Kidney capillary endothelial cell (primary cell): ENCODE measurements at places on chromosomes 1 and 21.

DNA sequence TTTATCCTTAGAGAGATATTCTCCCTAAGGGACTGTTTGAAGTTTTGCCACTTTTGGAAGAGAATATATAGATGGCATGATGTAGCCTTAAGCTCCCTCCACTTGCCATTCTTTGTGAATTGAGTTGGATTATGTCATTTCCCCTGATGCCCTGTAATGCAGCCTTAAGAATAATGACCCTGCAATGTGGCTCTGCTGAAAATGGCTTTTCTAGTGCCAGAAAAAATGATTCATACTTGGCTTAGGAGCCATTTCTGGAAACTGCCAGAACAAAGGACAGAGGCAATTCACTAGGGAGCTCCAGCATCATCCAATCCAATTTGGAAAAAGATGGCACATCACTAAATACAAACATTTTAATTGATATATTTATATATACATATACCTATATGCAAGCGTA, 265.3 kb downstream of the SPATA17 start:
- DNase-seq, result peak; percentile 23

DNA sequence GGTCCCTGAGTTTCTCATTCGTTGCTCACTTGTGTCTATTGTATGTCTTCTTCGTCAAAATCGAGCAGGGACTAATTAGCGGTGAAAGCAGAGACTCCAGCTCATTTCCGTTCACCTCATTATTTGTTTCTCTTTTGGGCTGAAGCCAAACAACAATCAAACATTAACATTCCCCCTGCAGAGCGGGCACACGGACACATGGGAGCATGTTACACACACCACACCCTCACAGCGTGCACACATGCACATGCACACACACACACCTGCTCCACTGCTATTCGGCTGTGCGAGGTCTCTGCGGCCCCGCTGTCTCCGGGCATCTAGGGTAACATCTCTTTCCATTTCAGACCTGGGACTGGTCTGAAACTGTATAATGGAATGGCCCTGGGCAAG, 58.5 kb upstream of the LRRC8D start:
- no peak for DNase-seq

DNA sequence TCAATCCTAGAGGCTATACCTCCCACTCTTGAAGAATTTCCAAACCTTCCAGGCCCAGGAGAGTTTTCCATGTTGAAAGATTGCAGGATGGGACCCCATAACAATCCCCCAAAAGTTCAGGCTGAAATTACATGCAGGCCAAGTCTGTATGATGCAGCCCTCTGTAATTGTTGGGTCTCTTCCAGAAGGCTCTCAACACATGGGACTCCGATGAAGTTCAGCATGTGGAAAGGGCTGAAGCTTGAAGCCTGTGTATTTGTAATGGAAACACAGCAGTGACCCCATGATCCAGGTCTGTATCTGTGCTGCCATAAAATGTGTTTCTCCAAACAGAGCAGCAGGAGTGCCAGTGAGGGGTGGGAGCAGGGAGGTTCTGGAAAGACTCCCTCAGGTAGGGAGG, 202.5 kb upstream of the LYPLAL1 start:
- no peak for DNase-seq

DNA sequence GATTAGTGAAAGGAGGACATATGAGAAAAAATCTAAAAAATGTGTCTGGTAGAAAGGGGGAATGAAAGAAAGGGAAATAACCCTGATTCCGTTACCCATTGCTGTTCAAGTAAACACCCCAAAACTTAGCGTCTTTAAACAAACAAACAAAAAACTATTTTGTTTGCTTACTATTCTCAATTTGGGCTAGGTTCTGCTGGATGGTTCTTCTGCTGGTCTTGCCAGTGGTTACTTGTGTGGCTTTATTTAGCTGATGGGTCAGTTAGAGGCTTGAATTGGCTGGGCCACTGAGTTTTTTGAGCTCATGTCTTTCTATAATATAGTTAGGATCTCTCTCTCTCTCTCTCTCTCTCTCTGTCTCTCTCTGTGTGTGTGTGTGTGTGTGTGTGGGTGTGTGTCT, 112.1 kb downstream of the GRIK1 start:
- DNase-seq, result no peak

DNA sequence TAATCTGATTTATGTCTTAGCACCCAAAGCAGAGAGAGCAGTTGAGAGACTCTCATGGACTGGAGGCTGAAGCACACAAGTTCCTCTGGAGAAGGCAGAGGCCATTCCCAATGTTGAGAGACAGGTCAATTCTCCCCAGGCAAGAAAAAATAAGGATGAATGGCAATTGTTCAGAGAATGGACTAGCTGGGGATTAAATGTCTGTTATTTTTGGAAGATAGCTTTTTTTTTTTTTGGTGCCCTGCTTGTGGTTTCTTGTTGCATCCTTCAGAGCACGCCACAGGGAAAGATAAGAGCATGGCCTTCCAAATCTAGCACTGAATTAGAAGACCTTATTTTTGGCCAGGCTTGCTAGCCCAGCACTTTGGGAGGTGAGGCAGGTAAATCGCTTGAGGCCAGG, 65.6 kb upstream of the ERRFI1 start:
- no peak for DNase-seq

GRCh38 chr1:112371775-112372174, 24.2 kb upstream of the CTTNBP2NL start:
- no peak for DNase-seq

DNA sequence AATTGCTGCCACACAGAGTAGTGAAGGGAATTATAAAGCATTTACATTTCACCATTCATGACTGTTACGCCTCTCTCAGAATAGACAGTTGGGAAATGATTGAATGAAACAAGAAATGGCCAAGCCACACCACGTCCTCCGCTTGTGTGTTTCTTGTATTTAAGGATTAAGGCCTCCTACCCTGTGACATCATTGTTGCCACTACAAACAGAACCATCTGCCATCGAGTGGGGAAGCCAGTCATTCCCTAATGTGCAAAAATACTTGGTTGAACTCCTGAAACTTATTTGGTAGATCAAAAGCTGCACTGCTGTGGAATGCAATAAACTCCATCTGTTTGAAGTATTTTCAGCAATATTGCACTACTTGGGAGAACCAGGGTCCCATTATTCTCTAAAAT, 99.0 kb upstream of the C1orf105 start:
- DNase-seq, result no peak

GRCh38 chr1:68459091-68459490, 9.3 kb upstream of the RPE65 start:
- DNase-seq, result no peak

DNA sequence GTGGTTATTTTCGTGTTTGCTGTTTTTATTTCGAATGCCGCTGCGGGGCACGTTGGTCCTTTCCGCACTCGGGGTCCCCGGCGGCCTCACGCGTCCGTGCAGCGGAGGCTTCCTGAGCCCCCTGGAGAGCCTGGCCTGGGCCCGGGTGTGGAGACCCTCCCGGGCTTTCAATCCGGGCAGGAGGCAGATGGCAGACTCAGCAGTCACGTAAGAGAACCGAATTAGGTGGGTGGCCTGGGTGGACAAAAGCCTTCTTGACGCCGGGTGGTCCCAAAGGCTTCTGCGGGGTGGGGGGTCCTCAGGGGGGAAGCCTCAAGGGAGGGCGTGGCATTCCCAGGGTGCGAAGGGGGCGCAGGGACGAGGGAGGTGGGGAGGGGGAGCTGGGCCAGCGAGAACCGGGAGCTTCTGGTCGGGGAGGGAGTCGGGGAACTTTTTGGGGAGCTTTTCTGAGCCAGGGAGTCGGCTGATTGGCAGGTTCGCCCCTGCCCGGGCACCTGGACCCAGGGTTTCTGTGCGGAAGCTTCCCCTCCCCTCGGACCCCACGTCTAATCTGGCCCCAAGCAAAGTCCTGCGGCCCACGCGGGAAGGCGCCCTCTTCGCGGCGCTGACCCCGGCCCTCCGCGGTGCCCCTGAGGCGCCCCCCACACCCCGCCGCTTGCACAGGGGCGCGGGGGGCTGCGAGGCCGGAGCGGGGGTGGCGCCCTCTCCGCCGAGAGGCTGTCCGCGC, 1.3 kb upstream of the HES4 start:
- no peak for DNase-seq

DNA sequence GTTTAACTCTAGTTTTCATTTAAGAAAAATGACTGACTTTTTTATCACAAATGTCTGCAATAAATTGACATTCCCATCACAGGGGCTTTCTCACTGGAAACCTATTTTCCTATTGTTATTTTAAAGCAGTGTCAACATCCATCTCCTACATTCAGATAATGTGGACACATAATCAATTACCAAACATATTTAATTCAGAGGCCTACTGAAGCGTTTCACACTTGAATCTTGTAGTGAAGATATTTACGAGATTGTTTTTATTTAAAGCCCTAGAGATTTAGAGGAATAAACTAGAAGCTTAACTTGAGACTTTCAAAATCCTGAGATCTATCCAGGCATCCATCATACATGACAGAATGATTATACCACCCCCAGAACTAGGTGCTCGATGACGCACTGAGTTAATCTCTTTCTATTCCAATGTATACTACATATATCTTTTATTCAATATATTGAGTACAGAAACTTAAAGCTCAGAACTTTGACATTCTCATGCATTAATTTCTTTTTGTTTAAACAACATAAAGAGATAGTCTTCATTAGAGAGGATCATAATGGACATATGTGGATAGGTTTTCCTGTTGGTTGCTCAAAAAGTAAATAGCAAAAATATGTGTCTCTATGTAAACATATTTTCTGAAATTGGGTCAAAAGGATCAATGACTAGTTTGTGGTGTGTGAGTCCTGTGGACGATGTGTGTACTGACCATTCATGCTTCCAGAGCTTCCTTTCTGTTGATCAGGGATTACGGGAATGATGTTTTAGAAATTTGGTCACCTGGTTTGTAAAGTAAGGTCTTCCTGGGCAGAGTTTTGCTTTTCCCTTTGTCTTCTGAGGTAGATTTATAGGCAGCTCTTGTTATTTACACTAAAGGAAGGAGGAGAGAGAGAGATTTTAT, 171.5 kb upstream of the HMCN1 start:
- DNase-seq, result no peak

- DNase-seq, result no peak
Measured at GRCh38 chr21:31339721-31340120, 4.3 kb downstream of the TIAM1 start.

DNA sequence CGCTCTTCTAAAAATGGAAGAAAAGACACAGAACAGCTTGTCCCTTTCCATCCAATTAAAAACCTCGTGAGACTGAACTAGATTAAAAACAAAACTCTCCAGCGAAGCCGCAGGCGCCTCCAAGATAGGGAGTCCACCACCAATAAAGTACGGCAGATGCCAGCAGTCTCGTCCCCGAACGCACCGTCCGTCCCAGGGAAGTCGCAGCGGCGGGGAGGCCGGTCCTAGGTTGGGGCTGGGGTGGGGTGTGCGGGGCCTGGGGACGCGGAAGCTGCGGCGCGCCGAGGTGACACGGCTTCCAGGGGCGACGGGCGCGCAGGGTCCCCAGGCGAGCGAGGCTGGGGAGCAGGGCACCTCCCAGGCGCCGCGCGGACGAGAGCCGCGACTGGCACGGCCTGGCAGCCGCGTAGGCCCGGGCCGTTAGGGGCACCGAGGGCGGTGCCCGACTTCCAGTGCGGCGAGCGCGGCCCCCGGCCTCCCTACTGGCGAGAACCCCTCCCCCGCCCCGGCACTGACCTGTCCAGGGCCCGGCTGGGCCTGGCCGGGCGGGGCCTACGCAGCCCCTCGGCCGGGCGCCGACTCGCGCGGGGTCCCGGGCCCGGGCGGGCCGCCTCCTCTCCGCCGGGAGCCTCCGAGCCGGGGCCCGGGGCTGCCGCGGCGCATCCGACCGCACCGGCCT, 28.3 kb upstream of the A3GALT2 start:
- no peak for DNase-seq

DNA sequence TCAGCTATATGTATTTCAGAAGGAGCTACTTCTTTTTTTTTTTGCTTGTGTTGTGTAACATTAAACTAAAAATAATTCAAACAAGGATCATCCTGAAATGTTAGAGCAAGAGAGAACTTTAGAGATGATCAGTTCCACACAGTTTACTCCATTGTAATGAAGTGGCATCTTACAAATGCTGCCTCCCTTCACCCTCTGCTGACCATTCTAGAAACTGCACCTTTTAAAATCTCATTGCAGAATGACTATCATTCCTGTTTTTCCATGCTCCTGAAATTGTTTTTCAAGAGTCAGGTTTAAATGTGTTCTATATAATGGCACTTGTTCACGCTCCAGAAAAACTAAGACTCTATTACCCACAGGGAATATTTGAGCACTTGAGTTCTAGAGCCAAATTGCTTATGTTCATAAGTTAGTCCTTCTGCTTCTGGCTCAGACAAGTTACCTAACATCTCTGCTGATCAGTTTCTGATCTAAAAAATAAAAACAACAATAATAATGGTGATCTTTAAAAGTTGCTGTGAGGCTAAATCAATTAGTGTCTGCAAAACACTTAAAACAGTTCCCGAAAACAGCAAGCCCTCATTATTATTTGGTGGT, 21.5 kb upstream of the SLC44A5 start:
- peak; percentile 49 for DNase-seq

GRCh38 chr1:182173808-182174512, 112.4 kb upstream of the ZNF648 start:
- no peak for DNase-seq

- DNase-seq, result peak; percentile 44
Measured at GRCh38 chr1:32538887-32539583, at the start of gene ZBTB8A. Gene ZBTB8A (plus strand): TSS chr1:32539427. CDS start chr1:32592932, 53,505 bp downstream.

- DNase-seq, result no peak
Measured at GRCh38 chr1:26012864-26013263, 8.7 kb upstream of the EXTL1 start.

DNA sequence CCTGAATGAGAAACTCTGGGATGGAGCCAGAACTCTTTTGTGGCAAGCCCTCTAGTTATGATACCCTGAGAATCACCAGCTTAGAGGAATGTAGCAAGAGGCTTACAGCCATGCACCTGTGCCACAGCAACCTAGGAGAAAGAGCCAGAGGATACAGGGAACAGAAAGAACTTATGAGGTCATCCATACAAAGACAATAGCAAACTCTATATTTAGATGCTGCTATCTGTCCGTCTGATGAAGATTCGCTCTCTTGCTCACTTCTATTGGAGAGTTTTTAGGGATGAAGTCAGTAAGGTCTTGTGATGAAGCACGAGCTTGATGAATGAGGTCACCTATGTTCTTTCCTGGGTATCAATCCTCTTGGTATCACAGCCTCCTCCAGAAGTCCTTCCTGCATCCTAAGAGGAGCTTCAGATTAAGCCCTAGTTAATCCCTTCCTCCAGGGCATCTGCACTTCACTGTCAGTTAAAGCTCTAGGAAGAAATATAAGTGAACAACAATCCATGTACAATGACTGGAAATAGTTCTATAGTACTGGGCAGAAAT, 185.6 kb downstream of the DAB1 start:
- DNase-seq, result no peak

DNA sequence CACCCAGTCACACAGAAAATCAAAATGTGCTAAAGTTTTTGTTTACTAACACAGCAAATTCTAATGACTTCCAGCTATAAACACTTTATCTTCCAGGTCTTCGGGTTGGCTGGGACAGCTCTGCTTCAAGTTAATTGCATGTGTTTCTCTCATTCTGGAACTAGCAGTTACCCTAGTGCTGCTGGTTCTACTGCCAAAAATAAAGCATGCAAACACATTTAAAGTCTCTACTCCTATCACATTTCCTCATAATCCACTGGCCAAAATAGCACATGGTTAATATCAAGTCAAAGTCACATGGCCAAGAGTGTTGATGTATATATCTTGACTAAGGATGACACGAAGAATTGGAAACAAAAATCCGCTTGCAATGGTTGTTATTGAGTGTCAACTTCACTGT, 973.1 kb upstream of the ADGRL2 start:
- no peak for DNase-seq
